ENCODE measurements at places on chromosomes 2 and 18.
A peak's percentile ranks its signal among the peaks of the same experiment; 100 is the strongest.

DNA sequence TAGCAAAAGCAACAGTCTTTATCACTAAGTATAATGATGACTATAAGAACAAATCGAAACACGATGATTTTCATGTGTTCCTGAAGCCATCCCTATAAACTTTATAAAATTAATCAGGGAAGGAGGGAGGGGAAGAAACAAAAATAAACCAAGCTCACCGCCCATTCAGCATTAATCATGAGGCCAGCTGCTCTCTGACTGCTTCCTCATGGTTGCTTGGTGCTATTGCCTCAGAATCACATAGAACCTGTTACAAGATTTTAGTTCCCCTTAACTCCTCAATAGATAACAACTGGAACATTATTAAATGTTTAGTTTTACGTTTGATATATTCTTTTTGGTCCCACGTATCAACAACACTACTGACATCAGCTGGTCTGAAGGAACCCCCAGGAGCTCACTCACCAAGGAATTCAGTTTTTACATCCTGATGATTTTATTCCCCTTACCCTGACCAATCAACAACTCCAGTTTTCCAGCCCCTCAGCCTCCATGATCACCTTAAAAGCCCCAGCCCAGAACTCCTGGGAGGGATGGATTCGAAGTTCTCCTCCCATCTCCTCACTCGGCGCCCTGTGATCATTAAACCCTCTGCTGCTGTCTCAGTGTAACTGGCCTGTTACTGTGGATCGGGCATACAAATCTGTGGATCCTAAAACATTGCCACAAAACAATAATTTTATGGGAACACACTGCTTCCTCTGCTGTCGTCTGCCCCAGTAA, 10.6 kb upstream of the HNRNPLL start:
- no peak for DNase-seq

DNA sequence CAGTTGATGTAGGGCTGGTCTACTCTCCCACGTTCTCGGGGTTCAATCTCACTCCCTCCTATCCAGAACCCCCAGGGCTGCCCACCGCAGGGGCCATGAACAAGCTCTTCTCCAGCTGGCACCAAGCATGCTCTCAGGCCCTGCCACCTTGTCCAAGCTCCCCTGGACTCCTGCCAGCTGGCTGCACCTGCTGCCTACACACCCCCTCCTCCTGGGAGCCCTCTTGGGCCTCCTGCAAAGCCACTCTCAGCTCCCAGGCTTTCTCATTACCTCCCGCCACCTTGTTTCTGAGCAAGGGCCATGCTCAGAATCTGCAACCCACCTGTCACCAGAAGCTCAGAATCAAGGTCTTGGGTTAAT, 56.0 kb downstream of the HDAC4 start:
- DNase-seq, result no peak

DNA sequence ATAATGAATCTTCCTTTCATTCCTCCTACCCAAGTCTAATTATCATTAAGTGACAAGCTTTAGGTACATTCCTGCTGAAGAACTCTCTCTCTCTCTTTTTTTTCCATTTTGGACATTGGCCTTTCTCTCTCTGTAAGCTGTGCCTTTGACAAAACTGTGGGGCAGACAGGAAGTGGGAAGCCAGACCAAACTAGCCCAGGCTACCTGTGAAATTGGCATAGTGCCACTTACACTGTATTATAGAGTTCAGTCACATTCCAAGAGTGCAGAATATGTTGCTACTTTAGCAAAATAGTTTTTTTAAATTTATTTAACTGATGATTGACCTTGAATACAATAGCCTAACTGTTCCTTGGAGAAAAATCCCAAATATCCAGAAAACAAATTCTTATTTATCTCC, 381.5 kb upstream of the ETAA1 start:
- DNase-seq, result no peak

GRCh38 chr2:82289446-82289845, 1984.9 kb upstream of the LRRTM1 start:
- no peak for DNase-seq

- DNase-seq, result no peak
Observed at GRCh38 chr2:108949316-108950239, 39.4 kb downstream of the EDAR start.

DNA sequence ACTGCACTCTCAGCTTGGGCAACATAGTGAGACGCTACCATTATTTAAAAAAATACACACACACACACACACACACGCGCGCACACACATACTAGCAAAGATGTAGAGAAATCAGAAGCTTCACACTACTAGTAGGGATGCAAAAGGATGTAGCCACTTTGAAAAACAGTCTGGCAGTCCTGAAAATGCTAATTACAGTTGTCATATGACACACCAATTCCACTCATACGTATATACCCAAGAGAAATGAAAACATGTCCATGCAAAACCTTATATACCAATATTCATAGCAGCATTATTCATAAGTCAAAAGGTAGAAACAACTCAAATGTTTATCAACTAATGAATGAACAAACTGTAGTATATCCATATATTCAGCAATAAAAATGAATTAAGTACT, 90.3 kb downstream of the SLC25A12 start:
- DNase-seq, result no peak

GRCh38 chr2:230657906-230658305, 54.7 kb upstream of the CAB39 start:
- DNase-seq, result no peak

- no peak for DNase-seq
Observed at GRCh38 chr2:241180495-241180894, 8.0 kb upstream of the ANO7 start.

DNA sequence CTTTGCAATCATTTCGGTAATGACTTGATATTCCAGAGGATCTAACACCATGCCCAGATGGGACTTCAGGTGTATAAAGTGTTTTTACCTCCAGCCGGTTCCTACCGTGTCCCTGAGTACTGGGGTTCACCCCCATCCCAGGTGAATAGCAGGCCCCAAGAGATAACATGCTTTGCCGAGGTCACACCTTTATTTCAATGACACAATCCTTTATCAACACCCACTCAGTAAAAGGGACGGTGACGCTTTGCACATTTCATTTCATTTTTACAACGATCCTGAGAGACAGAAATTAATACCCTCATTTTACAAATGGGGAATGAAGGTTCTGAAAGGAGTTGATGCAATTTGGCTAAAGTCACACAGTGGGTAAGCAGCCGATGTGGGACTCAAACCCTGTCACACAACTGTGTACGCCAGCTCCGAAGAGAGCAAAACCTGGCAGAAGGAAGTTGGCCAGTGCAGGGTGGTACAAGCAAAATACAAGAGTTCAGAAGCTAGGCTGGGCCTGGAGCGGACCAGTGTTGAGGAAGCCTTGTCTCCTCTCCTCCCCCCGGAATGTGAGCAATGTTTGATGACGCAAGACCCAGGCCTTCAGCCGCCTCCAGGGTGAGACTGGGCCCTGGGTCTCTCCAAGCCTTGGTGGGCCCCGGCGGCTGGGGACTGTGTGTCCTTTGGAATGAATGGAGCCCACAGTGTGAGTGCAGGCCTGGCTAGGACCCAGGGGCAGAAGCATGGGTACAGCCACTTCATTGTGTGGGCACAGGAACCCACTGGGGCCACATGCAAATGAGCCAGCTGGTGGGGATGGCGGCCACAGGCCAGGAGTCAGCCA, 139.6 kb upstream of the MYCN start:
- DNase-seq, result no peak

DNA sequence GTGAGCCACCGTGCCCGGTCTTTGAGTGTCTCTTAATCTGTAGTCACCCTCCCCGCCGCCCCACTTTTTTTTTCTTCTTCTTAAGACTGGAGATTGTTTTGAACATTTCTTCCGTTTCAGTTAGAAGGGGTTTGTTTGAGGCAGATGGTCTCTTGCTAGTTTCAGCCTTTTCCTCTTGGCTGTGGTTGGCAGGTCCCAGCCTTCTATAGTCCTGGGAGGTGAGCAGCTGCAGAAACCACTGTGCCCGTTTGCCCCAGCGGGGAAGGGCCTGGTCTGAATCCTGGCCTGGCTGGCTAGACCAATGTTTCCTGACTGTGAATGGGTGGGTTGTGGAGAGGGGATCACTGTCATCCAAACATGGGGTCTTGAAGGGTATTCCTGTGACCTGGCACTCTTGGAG, 30.1 kb upstream of the MCFD2 start:
- DNase-seq, result no peak

- no peak for DNase-seq
Observed at GRCh38 chr18:79472176-79472575, 76.4 kb downstream of the NFATC1 start.

- DNase-seq, result no peak
Observed at GRCh38 chr18:54148151-54148550, 76.3 kb downstream of the MBD2 start.

DNA sequence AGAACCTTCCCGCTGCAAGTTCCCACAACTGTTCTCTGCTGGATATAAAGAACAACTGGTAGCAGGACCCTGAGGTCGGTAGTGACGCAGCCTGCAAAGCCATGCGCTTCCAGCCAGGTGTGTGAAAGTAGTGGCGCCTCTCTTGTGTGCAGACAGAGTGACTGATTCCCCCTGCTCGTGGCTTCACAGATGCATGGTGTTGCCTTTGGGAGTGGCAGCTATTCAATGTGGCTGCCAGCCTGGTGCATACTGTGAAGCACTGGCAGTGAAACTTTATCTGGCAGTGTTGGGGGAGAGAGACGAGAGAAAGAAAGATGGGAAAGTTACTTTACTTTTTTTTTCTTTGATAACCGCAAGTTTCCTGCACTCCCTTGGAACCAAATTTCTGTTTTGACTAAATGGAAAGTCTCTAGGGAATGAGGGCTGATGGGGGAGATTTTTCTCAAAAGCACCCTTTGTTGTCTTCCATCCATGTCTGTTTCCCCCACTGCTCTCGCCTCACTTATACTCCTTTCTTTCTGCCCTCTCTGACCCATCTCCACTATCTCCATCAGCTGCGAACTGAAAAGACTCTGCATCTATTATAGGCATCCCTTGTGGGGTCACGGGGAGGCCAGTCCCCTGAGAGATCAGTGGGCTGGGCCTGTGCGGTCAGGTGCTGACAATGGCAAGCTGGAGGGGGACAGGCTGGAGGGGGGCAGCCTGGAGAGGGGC, 90.0 kb upstream of the TNP1 start:
- no peak for DNase-seq

DNA sequence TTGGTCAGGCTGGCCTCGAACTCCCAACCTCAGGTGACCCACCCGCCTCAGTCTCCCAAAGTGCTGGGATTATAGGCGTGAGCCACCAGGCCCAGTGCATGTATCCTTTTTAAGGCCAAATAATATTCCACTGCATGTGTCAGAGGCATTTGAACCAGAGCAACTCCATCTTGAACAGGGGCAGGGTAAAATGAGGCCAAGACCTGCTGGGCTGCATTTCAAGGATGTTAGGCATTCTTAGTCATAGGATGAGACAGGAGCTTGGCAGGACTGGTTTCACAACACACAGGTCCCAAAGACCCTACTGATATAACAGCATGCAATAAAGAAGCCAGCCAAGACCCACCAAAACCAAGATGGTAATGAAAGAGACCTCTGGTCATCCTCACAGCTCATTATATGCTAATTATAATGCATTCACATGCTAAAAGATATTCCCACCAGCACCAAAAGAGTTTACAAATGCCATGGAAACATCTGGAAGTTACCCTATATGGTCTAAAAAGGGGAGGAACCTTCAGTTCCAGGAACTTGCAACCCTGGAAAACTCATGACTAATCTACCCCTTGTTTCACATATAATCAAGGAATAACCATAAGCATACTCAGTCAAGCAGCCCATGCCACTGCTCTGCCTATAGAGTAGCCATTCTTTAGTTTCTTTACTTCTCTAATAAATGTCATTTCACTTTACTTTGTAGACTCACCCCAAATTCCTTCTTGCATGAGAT, 204.6 kb downstream of the RAB3GAP1 start:
- no peak for DNase-seq

GRCh38 chr2:221649051-221649775, 77.1 kb upstream of the EPHA4 start:
- DNase-seq, result no peak

DNA sequence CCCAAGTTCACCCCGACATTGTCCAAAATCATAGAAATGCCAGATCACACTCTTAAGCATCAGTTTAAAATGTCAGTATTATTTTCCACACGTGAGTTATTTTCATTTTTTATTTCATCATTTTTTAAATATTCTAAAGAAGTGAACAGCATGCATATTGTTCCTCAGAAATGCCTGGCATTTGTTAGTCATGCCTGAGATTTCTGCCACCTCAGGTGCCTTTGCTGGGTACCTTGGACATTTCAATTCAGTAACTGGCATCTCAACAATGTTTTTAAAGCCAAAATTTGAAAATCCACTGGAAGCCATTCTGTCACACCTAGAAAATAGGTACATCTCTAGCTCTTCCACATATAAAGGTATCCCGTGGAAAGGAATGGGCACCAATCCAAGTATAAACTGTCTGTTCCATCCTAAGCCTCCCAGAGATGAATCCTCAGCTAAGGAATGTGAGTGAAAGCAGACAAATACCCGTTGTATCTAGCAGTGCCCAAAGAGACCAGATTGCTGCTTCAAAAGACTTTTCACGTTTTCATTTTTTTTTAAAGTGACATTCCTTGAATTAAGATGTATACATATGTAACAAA, 159.8 kb downstream of the ZNF385B start:
- no peak for DNase-seq

GRCh38 chr2:147049957-147050356, 794.9 kb upstream of the ACVR2A start:
- DNase-seq, result no peak

- DNase-seq, result no peak
Observed at GRCh38 chr18:23918395-23919032, 96.0 kb upstream of the TTC39C start.

GRCh38 chr2:119478188-119478977, 45.9 kb downstream of the SCTR start:
- peak; percentile 25 for DNase-seq

- no peak for DNase-seq
Observed at GRCh38 chr2:72778410-72778809, 47.4 kb downstream of the EXOC6B start.

DNA sequence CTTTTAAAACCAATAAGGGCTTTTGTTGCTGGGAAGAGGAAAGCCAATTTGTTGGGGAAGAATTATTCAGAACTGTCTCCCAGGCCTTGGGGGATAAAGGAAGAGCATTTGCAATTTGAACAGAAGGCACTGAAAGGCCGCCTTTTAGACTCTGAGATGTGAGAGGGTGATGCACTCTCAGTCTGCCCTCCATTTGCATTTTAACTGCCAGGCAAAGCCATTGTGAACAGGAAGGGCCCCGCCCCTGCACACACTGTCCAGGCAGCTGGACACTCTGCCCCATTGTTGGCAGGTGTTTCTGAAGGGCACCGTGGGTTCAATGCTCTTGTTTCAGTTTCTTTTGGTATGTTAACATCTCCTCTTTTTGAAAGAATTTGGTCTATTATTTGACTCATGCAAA, 169.5 kb upstream of the COPS8 start:
- no peak for DNase-seq

DNA sequence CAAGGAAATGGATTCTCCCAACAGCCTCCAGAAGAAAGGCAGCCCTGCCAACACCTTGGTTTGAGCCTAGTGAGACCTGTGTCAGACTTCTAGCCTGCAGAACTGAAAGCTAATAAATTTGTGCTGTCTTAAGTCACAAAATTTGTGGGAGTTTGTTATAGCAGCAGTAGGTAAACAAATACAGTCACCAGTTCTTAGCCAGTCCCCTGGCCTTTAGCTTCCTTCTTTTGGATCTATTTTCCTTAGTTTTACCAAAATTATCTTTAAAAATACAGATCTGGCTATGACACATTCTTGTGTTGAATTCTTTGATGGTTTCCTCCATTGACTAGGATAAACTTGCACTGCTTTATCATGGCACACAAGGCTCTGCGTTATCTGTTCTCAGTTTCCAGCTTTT, 697.9 kb upstream of the FANCL start:
- DNase-seq, result no peak

Measured in RWPE2 (cell line).